ENCODE measurements at places on chromosomes 6 and 20. TPM values are rescaled to one million over a fixed set of nuclear protein-coding genes. Genes with fewer than 3 reads are reported as not detected.

GRCh38 chr6:118551063-118552053 lies 3.3 kb downstream of the PLN start:
- DNase-seq = no peak

DNA sequence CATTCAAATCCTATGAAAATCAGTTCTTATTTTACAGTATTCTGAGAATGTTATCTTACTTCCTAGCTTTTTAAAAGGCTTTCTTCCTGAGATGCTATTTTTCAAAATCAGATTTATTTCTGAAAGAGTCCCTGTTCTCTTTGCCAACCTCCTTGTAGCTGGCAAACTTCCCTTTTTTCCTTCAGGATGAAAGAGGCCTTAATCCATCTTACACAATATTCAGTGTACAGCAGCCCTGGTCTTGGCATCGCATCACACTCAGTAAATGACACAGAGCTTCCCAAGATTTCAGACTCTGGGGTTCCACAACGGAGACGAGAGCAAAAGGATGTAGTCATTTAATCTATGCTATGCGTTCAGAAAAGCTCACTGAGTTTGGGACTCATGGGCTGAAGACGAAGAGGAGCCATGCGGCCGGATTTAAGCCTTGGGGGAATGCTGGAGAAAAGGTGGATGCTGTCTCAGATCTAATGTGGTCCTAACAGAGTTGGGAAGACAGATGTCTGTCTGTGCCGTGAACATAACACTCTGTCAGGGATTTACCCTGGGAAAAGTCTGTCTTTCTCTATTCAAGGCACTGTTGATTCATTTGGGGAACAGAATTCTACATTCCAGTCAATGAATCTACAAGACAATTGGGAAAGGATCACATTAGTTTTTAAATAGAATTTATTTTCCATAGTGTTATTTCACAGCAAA lies 616.4 kb upstream of the AGPAT4 start:
- DNase-seq = no peak

The SALL4 gene
- total RNA-seq = 0.16 TPM

- peak; percentile 75 for DNase-seq
Measured at GRCh38 chr6:101226677-101227135, 166.8 kb upstream of the GRIK2 start.

GRCh38 chr6:83370567-83370966 lies 60.3 kb downstream of the ME1 start:
- DNase-seq = no peak

GRCh38 chr20:7935027-7935551 lies 5.2 kb downstream of the HAO1 start:
- no peak for DNase-seq

Data from mesenteric fat pad (tissue), 1 donor.